ENCODE measurements at places on chromosomes 5 and 9. TPM values are rescaled to one million over a fixed set of nuclear protein-coding genes. Genes with fewer than 3 reads are reported as not detected.

DNA sequence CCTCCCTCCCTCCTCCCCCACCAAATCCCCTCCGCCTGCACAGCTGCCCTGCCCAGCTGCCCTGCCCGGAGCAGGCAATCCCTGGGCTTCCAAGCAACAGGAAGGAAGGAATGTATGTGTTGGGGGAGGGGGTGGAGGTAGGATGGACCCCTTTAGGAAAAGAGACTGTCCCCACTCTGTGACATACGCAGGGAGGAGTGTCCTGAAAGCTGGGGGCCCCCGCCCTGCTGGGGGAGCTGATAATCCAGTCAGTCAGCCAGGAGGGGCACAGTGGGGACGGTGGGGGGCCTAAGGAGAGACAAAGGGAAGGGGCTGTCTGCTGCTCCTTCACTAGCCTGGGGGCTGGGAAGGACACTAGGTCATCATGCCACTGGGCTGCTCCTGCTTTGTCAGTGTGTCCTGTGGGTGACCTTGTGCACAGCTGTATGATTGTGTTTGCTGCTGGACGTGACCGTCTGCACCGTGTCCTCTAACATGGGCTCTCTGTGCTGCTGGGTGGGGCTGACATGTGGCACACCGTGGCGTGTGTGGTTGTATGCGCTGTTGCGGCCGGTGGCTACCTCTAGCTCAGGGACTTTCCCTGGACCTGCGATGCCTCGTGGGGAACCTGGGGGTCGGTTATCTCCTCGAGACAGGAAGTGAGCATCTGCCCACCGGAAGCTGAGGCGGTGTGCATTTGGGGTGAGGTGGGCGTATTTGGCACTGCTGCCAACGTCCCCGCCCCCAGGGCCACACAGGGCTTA is 3.0 kb downstream of the N4BP3 start:
- H3K27me3 ChIP-seq, result peaks cover 34% of the 10 kb centered on the region
- H3K36me3 ChIP-seq, result no peaks in the 10 kb centered on the region
- no peak for DNase-seq
- H3K27ac ChIP-seq, result no peak overlapping the region

The MYOZ3 gene
- 1.7 TPM for total RNA-seq

GRCh38 chr9:71637926-71638325 is 130.4 kb downstream of the CEMIP2 start:
- no peak for DNase-seq
- peaks cover 10% of the 10 kb centered on the region for H3K4me1 ChIP-seq
- peak overlapping the region; percentile 49 for H3K27ac ChIP-seq
- H3K4me3 ChIP-seq, result peak overlapping the region; percentile 13
- H3K27me3 ChIP-seq, result no peaks in the 10 kb centered on the region

DNA sequence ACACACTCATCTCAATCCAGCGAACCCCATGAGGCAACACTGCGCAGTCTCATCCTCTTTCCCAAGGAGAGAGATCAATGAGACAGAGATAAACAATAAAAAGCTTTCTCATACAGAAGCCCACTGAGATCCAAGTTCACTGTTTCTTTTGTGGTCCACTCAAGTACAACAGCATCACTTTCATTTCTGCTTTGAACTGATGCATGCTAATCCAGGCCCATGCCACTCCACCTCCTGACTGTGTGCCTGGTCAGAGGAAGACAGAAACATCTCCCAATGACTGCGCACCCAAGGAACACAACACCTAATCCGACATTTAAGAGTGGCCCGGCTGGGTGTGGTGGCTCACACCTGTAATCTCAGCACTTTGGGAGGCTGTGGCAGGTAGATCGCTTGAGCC is 104.0 kb downstream of the SERINC5 start:
- DNase-seq, result no peak
- no peaks in the 10 kb centered on the region for H3K27me3 ChIP-seq
- no peaks in the 10 kb centered on the region for H3K4me1 ChIP-seq
- no peak overlapping the region for H3K4me3 ChIP-seq

DNA sequence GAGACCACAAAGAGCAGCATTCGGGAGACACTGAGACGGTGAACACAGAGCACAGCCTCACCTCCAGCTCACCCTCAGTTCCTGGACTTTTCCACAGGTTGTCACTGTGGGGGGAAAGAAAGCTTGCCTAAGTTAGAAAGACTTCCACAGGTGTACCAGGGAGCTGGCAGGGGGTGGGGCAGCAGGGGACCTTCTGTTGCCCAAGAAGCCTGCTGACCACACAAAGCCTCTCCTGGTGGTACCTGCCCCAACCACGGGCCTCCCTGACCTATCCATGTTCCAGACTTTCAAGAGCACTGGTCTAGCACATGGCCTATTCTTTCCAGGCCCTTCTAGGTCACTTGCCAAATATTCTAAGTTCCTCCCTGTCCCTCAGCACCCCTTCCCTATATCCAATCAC is 550.8 kb downstream of the BNC2 start:
- no peak overlapping the region for H3K27ac ChIP-seq
- no peaks in the 10 kb centered on the region for H3K27me3 ChIP-seq
- no peaks in the 10 kb centered on the region for H3K4me1 ChIP-seq
- no peak for DNase-seq
- no peak overlapping the region for H3K4me3 ChIP-seq

DNA sequence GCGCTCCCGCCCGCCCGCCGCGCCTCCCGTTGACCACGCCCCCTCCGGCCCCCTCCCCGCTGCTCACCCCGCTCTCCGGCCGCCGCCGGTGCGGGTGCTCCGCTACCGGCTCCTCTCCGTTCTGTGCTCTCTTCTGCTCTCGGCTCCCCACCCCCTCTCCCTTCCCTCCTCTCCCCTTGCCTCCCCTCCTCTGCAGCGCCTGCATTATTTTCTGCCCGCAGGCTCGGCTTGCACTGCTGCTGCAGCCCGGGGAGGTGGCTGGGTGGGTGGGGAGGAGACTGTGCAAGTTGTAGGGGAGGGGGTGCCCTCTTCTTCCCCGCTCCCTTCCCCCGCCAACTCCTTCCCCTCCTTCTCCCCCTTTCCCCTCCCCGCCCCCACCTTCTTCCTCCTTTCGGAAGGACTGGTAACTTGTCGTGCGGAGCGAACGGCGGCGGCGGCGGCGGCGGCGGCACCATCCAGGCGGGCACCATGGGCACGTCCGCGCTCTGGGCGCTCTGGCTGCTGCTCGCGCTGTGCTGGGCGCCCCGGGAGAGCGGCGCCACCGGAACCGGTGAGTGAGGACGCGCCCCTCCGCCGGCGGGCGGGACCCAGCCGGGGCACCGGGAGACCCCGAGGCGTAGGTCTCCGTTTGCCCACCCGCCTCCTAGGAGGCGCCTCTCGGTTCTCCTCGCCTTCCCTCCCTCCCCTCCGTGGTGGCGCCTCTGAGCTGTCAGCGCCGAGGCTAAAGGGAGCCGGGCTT is at the start of gene VLDLR:
Gene VLDLR, plus strand, starts transcription at position 66 of the 739 bp plus-strand sequence. Its CDS starts 403 bp downstream, at position 469.
- H3K4me1 ChIP-seq, result peaks cover 9% of the 10 kb centered on the region
- no peaks in the 10 kb centered on the region for H3K27me3 ChIP-seq
- peak within 1 kb of the TSS; percentile 77 for H3K27ac ChIP-seq
- DNase-seq, result no peak
- peak within 1 kb of the TSS; percentile 78 for H3K4me3 ChIP-seq
- no peaks in the 10 kb centered on the region for H3K36me3 ChIP-seq

GRCh38 chr9:135641745-135642144 is 2.4 kb upstream of the GLT6D1 start:
- peaks cover 7% of the 10 kb centered on the region for H3K27me3 ChIP-seq
- H3K27ac ChIP-seq, result no peak overlapping the region

The AMACR gene
- 9.1 TPM for total RNA-seq

GRCh38 chr5:28548856-28549255 is 1510.5 kb upstream of the CDH9 start:
- no peaks in the 10 kb centered on the region for H3K36me3 ChIP-seq
- no peak for DNase-seq
- no peaks in the 10 kb centered on the region for H3K4me1 ChIP-seq
- H3K27ac ChIP-seq, result no peak overlapping the region

The TRAF1 gene
- total RNA-seq, result 6.0 TPM

GRCh38 chr9:136926154-136926704 is 18.3 kb downstream of the FBXW5 start:
- no peak overlapping the region for H3K4me3 ChIP-seq
- no peaks in the 10 kb centered on the region for H3K4me1 ChIP-seq
- peaks cover 32% of the 10 kb centered on the region for H3K36me3 ChIP-seq
- DNase-seq, result peak; percentile 44
- no peak overlapping the region for H3K27ac ChIP-seq
- no peaks in the 10 kb centered on the region for H3K27me3 ChIP-seq
